ENCODE measurements at places on chromosomes 16 and 17. TPM values are rescaled to one million over a fixed set of nuclear protein-coding genes. Genes with fewer than 3 reads are reported as not detected.

GRCh38 chr16:74079232-74079586, 217.4 kb upstream of the PSMD7 start:
- DNase-seq = no peak

Gene PCGF2
- 70.2 TPM for polyA plus RNA-seq

- DNase-seq = peak; percentile 48
Measured at GRCh38 chr17:47279062-47279801, 25.6 kb downstream of the ITGB3 start.

GRCh38 chr17:46013502-46014165, 14.6 kb downstream of the STH start:
- peak; percentile 23 for DNase-seq

DNA sequence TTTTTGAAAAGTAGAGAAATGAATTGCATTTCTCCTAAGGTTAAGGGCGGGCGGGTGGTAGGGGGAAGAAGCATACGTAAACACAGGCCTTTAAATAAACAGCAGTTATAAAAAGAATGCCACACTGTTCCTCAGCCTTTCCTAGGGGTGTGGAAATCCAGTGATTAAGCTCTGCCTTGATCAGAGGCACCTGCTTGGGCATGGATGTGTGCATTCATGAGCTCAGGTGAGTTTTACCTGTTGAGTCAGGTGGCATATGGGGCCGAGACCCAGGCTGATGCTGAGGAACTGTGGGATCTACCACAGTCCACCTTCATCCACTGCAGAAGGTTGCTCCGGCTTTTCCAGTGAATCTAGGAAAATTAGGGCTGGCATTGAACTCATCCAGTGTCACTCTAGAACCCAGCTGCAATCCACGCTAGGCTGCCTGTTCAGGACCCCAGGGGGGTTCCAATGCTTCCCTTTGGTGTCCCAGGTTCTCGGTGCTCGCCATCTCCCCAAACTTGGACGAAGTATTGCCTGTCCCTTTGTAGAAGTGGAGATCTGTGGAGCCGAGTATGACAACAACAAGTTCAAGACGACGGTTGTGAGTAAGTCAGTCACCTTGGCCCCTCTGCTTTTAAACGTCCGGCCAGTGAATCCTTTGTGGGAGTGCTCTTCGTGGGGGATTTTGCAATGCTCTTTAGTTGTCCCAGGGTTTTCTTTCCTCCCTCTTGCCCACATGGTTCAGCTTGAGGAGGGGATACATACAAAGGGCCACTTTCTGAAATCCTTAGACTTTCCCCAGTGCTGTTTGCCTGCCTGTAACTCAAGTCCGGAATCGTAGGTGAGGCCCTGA, 72.7 kb downstream of the SDR42E1 start:
- DNase-seq = no peak

- DNase-seq = no peak
Measured at GRCh38 chr16:8530752-8531384, 59.4 kb downstream of the TMEM114 start.

- DNase-seq = no peak
Measured at GRCh38 chr16:48008011-48008525, 147.7 kb downstream of the ABCC12 start.

DNA sequence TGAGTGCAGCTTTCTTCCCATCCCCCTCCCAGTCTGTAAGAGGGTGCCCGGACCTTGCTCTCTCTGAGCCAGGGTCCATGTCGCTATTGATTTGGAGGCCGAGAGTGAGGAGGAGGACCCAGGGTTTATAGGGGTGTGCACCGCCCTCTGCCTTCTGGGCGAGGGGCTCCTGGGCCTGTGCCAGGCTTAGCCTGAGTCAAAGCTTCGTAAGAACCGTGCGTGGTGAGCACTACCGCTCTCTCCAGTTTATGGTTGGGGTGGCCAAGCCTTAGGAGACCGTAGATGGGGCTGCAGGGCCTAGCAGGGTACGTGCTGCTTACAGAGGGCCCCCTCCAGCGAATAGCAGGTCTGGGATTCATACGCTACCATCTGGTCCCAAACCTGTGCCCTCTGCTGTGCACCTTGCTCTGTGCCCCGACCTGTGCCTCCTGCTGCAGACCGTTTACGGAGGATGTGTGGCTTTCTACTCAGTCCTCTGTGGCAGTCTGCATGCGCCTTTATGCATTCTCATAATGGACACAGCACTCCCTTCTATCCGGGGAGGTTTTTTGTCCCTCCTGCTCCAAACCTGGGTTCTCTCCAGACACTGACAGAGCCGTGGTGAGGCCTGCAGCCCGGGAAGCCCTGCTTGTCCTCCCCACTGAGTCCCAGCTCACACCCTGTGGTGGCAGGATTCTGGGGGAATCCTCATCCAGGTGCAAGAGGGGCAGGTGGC, 54.7 kb downstream of the PGS1 start:
- DNase-seq = no peak

DNA sequence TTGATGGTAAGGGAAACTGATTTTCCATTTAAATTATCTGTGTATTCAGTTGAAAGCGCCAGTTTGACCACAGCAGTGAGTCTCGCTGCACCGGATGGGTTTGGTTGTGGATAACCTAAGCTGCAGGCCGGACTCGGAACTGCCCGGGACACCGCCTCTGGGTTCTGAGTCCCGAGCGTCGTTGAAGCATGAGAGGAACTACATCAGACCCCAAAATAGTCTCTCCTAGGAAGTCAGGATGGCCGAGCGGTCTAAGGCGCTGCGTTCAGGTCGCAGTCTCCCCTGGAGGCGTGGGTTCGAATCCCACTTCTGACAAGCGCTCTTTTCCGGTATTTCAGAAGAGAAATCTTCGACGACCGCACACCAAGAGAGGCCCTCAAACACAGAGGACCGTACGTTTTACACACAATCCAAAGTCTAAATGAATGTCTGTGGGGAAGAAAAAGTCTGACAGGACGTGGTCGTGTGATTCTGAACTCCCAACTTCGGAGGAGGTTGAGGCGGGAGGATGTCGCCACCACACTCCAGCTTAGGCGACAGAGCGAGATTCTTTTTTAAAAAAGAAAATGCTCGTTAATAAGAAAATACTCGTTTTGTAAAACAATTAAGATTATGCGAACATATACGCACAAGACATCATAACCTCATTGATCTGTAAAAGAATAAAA, 15.4 kb upstream of the PLLP start:
- DNase-seq = peak; percentile 96

DNA sequence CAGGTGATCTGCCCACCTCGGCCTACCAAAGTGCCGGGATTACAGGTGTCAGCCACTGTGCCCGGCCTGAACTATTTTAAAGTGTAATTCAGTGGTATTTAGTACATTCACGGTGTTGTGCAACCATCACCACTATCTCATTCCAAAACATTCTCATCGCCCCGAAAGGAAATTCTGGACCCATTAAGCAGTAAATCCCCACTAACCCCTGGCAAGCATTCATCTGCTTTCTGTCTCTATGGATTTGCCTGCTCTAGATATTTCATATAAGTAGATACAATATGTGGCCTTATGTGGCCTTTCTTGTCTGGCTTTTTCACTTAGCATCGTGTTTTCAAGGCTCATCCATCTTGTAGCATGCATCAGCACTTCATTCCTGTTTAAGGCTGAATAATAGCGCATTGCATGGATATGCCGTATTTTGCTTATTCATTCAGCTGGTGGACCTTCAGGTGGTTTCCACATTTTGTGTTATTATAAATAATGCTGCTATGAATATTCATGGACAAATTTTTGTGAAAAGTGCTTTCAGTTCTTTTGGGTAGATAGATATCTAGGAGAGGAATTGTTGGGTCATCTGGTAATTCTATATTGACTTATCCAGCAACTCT, 8.4 kb upstream of the HERPUD1 start:
- DNase-seq = no peak

Gene MAZ
- polyA plus RNA-seq = 262 TPM

GRCh38 chr17:70098030-70098429, 23.0 kb downstream of the KCNJ16 start:
- no peak for DNase-seq

- no peak for DNase-seq
Measured at GRCh38 chr17:77419547-77420094, 278.9 kb downstream of the SEC14L1 start.

DNA sequence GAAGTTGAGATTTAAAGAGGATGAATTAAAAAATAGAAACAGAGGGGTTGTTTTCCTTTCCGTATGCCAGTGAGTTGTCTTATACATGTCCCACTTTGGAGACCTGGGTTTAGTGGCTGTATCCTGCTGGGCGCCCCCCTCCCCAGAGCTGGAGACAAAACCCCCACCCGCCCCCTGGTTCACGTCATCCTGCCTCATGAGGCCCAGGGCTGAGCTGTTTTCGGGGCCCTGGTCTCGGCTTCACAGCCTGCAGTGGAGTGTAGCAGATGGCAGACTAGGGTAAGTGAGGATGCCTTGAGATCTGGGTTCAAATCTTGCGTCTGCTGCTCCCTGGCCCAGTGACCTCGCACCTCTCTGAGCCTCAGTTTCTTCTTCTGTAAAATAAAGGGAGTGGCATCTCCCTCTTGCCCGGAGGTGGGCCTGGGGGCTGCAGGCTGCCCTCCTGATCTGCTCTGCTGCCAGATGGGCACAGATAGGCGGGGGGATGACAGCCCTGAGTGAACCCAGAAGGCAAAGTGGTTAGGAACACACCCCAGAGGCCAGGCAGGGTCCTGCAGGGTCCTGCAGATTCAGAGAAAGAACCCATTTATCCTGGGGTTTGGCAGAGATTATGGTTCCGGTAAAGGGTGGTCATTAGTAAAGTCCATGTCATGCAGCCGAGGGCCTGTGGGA, 45.1 kb downstream of the SOCS3 start:
- DNase-seq = no peak

DNA sequence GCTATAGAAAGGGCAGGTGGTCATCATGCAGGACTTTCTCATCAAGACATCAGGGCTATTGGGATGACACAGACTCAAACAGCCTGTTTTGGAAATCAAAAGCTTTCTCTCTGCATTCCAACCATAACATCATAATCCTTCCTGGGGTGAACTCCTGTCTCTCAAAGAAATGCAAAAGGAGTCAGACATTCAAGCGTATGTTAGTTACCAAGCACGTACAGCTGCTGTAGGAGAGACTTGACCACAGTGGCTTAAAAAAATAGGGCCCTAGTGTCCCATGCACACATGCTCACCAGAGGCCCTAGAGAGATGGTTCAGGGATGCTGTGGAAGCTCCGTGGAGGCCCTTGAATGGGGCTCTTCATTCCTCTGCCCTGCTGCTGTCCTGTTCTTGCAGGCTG, 24.6 kb upstream of the FOXF1 start:
- no peak for DNase-seq

GRCh38 chr16:73196670-73197069, 148.7 kb upstream of the ZFHX3 start:
- no peak for DNase-seq

Gene AATK
- polyA plus RNA-seq = 16.6 TPM

Gene COX10
- polyA plus RNA-seq = 12.2 TPM

GRCh38 chr16:49275870-49276269, 5.8 kb downstream of the CBLN1 start:
- no peak for DNase-seq

- no peak for DNase-seq
Measured at GRCh38 chr17:69170377-69170776, 28.7 kb upstream of the ABCA6 start.

GRCh38 chr16:50651835-50652438, 29.2 kb downstream of the SNX20 start:
- no peak for DNase-seq

Gene TBC1D26
- 0.86 TPM for polyA plus RNA-seq

GRCh38 chr17:80012765-80013741, 22.6 kb downstream of the TBC1D16 start:
- DNase-seq = no peak

GRCh38 chr17:17787568-17787967, 49.2 kb downstream of the SREBF1 start:
- no peak for DNase-seq

Gene CD300LB
- 0.25 TPM for polyA plus RNA-seq

DNA sequence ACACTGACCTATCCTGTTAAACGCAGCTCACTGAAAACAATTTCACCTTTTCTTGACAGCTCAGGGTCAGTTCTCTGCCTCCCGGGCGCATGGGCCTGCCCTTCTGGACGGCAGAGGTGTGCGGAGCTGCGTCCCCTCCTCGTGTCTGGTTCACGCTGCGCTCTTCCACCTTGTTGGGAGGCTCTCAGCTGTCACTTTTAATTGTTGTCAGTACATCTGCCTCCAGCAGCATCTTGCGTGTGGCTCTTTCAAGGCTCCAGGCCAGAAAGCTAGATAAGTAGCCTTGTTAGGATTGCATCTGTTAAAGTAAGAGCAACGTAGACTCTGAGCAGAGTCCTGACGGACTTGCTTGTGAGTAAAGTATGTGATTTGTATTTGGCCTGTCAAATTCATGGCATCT, 59.4 kb downstream of the MGAT5B start:
- no peak for DNase-seq

GRCh38 chr16:9458816-9459215, 367.4 kb downstream of the HAPSTR1 start:
- no peak for DNase-seq

Gene VWA3A
- polyA plus RNA-seq = 5.9 TPM

Gene NETO2
- 31.8 TPM for polyA plus RNA-seq

DNA sequence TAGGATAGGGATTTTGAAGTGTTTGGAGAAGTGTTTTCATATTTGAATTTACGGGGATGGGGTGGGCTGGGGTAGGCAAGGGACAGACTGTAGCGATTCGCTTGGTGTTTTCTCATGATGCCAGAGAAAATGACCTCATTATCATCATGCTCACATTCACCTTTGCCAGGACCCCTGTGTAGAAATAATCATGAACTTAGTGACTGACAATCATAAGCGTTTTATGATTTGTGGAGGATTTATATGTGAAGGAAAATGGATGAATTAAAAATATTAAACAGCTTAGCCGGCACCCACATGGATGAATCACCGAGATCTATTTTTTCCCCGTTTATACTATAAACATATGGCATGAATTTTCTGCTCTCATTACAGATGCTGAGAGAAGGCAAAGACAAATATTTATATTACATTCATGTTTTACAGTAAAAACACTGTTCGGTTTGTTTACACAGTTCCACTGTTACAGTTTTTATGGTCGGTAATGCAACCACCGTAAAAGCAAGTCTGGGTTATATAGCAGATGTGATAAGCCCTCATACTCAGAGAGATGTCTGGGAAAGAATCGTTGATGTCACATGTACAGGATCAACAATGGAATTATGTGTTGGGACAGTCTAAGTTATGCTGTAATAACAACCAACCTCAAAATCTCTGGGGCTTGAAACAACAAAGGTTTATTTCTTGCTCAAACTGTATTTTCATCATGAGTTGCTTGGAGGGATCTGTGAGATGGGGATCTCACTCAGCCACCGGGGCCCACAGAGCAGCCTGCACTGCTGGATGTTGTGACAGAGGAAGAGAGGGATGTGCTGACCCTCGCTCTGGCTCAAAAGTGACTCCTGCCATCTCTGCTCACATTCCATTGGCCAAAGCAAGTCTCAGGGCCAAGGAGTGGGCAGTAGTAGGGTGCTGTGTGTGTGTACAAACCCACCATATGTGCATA, 85.1 kb downstream of the WWOX start:
- no peak for DNase-seq
